ENCODE measurements at places on chromosomes 11 and 22. TPM values are rescaled to one million over a fixed set of nuclear protein-coding genes. Genes with fewer than 3 reads are reported as not detected.

- DNase-seq = no peak
Observed at GRCh38 chr22:33557836-33558235, 362.4 kb downstream of the LARGE1 start.

DNA sequence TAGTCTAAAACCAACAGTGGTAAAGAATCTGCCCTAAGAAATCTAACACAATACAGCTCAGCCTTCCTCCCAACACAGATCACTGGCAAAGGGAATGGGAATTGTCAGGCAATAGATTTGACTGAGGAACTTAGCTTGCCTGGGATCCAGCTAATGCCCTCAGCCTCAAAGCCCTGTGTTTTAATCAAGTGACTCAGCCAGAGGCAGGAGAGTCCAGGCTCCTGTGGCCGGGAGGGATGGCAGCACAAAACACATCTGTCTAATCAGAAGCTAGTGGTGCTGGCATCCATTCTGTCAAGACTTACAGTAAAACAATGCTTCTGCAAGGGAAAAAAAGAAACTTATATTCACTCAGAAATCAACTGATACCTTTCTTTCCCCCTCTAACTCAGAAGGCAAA is 5.6 kb downstream of the SYTL2 start:
- DNase-seq = no peak

GRCh38 chr22:31739795-31740201 is 10.1 kb downstream of the PRR14L start:
- no peak for DNase-seq

GRCh38 chr11:35531246-35531645 is 5.8 kb upstream of the PAMR1 start:
- DNase-seq = no peak

GRCh38 chr11:124583781-124584180 is 14.0 kb downstream of the OR8A1 start:
- no peak for DNase-seq

DNA sequence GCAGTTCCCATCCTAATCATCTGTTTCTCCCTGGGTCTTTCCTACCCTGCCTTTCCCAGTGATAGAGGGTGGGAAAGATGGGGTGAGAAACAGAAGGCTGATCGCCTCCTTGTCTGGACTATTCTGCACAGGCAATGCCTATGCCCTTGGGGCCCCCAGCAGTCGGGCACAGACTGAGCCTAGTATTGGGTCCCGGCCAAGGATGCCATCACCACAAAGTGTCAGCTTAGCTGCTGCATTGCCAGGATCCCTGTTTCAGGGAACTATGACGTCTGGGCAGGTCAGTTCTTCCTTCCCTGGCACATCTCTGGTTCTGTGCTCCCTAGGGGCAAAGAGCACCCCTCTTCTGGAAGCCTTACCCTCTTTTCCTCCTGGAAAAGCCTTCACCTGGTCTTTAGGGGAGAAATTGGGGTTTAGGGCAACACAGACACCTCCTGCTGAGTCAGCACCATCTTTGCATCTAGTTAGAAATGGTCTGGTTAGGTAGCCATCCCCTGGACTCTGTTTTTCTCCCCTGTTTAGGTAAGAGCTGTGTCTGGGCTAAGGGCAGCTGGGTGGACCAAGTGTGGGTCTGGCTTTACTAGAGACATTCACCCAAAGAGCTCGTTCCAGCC is 2.1 kb downstream of the ADAMTS8 start:
- no peak for DNase-seq

DNA sequence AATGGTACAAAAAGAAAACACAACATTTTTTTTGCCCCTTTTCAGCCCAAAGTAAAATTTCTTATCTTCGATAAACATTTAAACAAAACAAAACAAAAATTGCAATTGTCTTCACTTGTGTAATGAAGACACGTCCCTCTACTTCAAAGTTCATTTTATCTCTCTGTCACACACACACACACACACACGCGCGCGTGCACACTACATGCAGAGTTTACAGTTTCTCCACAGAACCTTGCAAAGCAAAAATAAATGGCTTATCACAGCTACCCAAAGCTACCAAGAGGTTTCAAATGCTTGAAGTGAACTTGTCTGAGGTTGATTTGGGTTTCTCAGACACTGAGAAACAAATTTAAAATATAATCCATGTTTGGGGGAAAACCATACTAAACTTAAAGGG is 72.3 kb downstream of the ETS1 start:
- DNase-seq = no peak

DNA sequence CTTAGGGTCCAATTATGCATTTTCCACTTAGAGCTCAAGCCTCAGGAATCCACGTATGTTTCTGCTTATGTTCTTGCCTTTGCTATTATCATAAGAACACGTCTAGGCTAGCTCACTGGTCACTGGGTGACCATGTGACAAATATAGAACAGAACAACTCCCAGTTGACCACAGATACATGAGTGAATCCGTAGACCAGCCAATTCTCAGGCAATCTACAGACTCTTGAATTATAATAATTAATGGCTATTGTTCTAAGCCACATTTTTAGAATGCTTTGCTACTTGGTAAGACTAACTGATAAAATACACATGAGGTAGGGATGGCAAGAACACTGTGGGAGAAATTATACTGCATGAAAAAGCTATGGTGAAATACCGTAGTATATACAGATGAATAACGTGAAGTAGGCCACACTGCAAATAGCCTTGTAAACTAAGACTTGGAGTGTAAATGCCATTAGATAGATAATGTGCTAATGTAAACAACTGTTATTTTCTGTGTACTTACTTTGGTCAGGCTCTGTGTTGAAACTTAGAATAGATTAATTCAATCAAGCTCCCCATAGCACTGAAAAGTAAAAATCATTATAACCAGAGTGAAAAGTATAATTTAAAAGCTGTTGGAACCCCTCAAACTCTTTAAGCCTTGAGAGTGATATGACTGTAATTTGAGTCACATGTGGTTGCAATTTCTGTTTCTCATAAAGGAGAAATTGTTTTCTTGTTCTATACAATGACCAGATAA is 366.2 kb upstream of the CCDC179 start:
- no peak for DNase-seq

DNA sequence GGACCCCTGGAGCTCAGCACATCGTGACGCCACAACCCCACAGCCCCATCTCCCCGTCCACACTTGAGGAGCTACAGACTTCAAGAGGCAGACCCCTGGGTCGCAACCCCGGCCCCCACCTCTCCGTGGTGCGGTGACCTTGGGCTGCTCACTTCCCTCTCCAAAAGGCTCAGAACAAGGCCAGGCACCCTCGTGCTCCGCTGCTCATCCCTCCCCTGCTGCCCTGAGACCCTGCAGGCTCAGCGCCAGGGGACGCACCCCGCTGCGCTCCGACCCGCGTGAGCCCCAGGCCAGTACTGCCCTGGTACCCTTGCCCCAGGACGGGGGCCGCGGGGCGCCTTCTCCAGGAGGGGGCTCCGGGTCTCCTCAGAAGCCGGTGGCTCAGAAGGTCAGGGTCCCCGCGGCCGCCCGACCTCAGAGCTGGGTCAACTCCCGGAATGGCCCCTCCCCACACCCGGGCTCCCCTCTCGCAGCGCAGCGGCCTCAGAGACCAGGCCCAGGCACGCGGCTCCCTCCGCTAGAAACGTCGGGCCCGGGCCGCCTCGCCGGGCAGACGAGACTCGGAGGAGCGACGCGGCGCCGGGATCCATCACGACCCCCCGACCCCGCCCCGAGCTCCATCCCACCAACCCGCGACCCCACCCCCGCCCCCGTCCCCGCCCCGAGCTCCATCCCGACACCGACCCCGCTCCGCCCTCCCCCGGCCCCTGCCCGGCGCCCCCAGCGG is 563 bp downstream of the GATD1 start:
- DNase-seq = peak; percentile 89

DNA sequence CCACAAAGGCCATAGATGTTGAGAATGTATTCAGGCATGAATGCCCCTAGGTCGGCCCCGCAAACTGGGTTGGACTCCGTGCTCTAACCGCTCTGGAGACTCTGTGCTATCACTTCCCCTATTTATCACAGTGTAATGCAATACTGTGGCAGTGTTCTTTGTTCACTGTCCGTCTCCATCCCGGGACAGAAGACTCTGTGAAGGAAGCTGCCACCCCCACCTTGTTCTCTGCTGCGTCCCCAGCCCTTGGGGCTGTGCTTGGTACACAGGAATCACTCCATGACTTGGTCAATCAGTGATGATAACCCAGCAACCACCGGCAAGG is 57.6 kb downstream of the TSPAN18 start:
- DNase-seq = no peak

DNA sequence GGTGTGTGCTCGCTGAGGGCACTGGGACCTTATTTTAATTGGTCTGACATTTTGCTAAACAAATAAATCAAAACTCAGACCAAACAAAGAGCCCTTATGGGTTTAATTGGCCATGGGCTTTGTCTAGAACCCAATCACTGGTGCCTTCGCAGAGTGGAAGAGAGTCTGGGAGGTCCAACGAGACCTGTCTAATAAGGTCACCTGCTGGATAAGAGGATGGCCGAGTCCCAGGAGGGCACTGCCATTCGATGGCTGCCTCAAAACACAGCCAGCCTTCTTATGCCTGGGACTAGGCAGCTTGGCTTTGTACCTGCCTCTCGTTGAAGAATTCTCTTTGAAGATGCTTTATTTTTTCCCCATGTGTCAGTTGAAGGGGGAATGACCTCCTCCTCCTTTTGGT is 171.1 kb downstream of the CEP164 start:
- no peak for DNase-seq

DNA sequence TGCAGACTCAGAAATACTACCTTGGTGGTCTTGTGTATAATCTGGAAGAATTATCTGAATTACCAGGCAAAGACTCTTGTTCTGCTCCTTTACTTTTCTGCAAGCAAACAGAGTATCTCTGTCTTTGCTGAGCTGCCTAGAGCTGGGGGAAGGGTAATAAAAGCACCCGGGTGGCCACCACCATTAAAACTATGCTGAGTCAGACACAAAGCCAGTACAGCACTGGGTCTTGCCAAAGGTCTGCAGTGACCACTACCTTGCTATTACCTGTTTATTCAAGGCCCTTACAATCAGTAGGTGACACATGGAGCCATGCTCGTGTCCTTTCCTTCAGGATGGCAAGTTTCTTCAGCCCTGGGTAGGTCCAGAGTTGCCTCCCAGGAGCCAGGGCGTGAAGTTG is 420.6 kb upstream of the CNTN5 start:
- DNase-seq = no peak

DNA sequence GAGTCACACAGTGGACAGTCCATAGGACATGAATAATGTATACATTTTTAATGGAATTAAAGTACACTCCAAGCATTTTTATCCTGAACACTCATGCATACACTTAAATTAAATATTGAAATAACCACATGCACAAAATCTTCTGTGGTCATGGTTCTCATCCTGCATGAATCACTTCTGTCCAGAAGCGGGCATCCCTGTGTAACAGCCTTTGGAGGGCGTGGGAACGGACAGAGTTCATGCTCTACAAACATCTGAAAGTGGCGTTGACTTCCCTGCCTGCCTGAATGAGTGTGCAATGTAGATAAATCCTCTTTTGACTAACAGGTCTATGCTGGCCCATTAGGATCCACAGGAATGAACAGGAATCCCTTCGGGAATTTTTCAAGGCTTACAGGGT is 780.2 kb downstream of the BRD1 start:
- DNase-seq = no peak

GRCh38 chr11:117888139-117888566 is 11.7 kb upstream of the FXYD6 start:
- no peak for DNase-seq

DNA sequence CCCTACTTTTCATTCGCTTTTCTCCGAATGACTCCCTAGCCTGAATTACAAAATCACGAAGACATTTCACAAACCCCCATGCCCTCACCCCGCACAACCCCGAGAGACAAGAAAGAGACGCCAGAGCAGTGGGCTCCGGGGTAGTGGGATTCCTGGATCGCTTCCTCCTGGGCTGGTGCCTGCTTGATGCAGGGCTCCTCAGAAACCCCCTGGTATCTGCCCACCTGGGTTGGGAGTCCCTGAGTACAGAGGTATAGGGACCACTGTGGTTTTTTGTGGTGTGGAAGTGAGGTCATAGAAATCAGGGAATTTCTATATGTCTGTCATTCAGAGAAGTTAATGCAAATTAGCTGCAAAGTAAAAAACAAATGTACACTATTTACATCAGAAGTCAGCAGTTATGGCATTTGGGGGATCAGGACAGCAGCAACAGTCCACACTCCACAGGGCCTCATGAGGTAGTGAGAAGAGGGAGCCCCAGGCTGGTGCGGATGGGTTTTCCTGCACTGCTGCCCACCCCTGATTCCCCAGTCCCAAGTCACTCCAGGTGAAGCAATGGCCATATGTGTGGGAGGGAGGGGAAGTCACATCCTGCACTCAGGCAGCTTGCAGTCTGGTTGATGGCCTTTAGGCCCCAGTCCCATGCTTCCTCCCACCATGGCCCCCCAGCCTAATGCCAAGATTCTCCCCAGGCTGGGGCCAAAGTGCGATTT is 39.6 kb downstream of the BUD13 start:
- no peak for DNase-seq

DNA sequence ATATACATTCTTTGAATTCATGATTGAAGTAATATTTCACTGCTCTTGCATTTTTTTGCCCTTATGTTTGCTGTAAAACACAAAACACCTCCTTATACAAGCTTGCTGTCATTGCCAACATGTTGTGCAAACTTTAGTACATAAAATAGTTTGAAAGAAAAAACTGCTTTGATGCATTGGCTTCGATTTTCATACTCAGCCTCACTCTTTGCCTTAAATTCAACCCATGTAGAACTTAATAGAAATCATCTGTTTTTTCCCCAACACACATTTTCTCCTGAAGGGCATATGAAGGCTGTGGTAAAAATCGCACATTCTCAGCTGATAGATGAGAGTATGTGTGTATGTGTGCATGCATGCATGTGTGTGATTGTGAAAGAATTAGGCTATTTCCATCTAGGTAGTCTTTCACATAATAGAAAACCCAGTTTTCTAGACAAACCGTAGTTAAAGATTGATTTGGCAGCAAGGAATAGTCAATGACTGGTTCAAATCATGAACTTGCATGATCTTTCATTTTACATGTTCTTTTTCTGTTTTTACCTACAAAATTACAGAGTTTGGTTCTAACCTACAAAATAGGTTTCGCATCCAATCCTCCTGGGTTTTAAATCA is 72.8 kb upstream of the MTMR2 start:
- no peak for DNase-seq

DNA sequence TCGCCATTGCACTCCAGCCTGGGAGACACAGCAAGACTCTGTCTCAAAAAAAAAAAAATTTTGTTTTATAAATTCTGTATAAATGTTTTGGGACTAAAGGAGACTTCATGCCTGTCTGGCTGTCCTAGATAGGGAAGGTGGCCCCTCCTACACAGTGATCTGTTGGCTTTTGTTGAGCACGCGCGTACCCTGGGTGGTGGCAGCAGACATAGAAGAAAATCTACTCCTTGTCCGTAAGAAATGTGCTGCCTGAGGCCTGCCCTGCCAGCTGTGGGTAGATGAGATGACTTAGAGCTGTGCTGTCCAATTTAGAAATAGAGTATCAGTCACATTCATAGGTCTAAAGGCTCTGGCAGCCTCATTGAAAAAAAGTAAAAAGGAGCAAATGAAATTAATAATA is 37.0 kb downstream of the AP2A2 start:
- DNase-seq = no peak

The CHORDC1 gene
- total RNA-seq = 109 TPM

The OR2D2 gene
- total RNA-seq = 0.24 TPM

The OR51I1 gene
- total RNA-seq = 1.1 TPM

The OR52A1 gene
- 4.3 TPM for total RNA-seq

The USP2 gene
- 6.6 TPM for total RNA-seq
